ENCODE measurements at places on chromosomes 4 and X.

DNA sequence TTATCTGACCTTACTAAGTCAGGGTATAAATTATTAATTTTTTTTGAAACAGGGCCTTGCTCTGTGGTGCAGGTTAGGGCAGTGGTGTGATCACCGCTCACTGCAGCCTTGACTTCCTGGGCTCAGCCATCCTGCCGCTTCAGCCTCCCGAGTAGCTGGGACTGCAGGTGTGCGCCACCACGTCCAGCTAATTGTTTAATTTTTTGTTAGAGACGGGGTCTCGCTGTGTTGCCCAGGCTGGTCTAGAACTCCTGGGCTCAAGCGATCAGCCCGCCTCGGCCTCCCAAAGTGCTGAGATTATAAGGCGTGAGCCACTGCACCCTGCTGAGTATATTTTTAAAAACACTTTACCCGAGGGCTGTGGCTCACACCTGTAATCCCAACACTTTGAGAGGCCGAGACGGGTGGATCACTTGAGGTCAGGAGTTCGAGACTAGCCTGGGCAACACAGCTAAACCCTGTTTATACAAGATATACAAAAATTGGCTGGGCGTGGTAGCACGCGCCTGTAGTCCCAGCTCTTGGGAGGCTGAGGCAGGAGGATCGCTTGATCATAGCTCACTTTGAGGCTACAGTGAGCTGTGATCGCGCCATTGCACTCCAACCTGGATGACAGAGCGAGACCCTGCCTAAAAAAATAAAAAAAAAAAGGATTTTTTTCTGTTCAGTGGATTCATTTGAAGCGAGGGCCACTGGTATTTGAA is 721 bp upstream of the TBC1D25 start:
- no peak for DNase-seq

DNA sequence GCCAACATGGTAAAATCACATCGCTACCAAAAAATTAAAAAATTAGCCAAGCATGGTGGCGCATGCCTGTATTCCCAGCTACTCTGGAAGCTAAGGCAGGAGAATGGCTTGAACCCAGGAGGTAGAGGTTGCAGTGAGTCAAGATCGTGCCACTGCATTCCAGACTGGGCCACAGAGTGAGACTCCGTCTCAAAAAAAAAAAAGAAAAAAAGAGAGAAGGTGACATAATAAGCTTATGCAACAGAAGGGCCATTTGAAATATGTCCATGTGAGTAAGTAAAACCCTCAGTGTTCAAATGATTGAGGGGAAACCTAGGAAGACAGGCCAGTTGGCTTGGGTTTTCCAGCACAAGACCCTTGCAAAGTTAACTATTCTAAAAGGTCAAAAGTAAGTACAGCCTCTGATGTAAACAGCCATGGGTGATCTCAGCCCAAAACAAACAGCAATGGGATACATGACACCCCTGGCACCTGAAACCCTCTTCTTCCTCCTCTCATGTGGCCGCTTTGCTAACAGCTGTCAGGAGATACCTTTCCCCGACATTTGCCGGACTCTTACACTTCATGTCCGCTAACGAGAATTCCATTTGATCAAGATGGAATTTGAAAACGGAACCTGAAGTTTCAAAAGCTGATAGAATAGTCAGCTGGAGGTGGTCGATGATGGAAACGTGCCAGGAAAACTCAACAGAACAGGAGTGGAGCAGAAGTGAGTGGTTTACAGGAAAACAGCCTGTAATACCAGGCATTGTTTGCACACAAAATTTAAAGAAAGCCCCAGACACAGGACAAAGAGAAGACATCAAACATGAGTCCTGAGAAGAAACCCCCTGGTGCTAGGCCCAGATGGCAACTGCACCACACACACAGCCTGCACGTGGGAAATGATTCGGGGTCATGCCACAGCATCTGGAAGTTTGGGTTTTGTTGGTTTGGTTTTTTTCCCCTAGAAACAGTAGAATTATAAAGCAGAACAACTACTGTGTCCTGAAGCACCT is 93.0 kb upstream of the STS start:
- DNase-seq = no peak

DNA sequence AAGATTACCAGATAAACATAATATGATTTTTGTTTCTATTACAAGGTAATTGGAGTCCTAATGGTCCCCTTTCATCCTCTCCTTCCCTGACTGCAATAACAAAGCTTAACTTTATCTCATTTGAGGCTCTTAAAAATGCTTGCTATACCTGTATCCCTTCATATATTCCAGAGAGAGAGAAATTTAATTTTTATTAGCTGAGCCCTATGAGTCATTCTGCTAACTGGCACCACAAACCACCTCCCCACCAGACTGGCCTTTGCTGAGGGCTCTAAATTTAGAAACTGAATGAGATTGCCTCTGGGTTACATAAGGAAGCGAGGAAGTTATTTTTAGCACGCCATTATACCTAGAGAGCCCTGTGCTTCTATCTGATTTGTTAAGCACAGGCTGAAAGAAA is 27.4 kb downstream of the CBLL2 start:
- peak; percentile 19 for DNase-seq

DNA sequence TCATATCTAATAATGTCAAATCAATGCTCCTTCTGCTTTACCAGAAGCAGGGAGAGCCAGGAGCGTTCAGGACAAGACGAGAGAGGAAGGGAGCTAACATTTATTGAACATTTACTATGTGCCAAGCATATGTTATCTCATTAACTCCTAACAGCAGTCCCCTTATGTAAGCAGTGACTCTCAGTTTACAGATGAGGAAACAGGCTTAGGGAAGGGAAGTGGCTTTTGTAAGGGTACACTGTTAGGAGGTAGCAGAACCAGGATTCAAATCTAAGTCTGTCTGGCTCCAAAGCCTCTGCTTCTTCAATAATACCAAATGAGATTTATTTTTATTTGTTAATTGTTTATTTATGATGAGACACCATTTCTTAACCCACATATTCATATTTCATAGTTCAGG is 2.6 kb upstream of the STARD8 start:
- DNase-seq = no peak

DNA sequence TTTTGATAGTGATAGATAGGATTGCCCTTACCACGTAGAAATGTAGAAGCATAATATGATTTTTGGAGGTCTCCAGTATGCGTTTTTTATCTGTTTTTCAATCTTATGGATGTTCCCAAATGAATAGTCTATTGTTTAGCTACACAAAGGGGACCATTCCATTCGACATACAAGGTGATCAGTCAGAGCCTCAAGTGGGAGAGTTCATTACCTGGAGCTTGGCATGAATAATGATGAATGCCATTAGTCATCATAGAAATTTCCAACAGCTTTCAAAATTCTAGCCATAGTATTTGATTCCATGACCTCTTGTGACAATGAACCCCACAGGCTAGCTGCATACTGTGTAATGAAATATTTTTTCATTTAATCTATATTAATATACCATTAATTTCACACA is 123.6 kb downstream of the PDHA2 start:
- no peak for DNase-seq

DNA sequence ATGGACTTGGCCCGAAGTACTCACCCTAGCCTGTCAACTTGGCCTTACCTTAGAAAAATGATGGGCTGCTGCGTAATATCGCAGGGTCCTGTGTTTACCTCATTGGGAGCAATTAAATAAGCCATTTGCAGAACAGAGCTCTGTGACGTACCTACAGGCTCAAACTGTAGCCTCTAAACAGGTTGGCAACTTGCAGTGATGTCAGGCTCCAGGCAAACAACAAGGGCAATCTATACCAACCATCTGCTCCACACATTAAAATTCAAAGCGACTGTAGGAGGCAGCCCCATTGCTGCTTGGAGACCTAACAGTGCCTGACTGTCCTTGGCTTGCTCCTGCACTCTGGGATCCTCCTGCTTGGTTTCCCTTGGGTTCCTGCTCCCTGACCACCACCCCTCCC is 17.2 kb downstream of the VGLL1 start:
- DNase-seq = no peak

DNA sequence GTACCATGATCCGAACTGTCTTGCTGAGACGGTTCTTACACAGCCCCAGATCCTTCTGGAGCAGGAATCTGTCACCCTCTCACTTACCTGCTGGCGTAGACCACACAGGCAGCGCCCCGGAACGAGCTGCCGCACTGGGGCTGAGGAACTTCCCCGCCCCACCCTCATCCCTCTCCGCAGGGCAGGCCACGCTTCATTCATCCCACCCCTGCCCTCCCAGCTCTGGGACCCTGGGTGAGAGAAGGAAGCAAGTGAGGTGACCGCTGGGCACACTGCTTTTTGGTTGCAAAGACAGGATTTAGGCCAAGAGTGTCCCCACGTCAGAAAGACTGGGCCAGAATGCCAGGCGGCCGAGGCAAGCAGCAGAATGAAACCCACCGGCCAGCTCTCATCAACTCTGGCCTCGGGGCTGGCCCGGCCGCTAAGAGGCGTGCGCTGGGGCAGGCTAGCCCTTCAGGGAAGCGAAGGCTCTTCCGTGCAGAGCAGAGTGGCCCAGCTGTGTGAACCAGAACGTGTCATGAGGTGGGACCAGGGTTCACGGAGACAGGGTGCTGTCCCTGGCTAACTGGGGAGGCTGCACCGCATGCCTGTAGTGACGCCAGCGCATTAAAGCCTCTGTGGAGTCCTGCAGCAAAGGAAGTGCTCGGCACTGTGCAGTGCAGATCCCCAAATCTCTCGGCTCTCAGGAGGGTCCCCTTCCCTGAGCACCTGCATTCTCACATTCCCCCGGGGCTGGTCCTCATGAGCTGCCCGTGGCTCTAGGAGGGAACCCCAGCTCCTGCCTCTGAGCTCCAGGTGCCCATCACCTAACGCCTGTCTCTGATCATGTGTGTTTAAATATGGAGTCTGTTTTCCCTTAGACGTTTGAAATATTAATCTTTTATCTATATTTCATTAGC is 6.4 kb downstream of the LRPAP1 start:
- DNase-seq = no peak

DNA sequence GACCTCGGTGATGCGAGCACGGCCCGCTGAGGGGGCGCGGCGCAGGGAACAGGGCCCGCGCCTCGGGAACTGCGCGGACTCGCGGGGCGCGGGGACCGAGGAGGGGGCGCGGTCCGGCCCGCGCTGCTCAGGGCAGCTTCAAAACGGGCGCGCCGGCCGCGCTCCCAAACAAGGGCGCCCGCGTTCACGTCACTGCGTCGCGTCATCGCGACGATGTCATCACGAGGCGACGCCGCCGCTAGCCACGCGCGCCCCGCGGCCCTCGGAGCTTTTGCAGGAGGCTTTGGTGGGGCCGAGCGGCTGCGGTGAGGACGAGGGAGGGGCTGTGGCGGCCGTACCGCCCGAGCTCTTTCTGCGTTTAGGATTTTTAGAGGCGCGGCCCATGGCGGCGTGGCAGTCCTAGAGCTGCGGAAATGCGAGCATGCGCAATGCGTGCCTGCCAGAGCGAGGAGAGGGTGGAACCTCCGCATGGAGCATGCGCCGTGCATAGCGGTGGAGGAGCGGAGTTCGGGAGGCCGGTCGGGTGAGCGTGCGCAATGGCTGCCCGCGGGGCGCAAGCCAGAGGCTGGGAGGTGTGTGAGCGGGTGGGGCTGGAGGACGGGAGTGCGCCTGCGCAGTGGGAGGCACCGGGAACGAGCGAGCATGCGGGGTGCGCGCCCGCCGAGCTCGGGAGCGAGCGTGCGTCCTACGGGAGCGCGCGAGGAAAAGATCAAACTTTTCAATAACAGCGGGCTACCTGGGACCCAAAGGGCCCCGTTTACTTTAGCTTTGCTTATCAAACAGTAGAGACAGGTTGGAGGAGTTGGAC is at the start of gene PPP2R3B:
TSS of gene PPP2R3B (minus strand) at position 140 of the 808 bp plus-strand sequence. CDS start 216 bp downstream, outside the sequence.
- peak; percentile 79 for DNase-seq

DNA sequence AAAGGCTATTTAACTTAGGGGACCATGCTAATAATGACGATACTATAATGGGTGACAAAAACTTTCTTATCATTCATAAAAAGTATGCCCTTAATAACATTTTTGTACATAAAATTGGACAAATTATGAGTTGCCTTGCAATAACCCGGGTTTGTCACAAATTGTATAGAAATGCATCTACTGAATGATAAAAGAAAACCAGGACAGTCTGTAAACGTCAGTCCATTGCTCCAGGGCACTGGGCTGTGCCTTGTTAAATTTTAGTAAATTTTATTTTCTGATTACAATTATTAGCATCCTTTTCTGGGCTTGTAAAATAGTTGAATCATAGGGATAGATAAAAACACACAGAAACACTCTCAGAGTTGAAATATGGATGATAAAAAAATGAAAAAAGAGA is 778.3 kb downstream of the RAPGEF2 start:
- no peak for DNase-seq

DNA sequence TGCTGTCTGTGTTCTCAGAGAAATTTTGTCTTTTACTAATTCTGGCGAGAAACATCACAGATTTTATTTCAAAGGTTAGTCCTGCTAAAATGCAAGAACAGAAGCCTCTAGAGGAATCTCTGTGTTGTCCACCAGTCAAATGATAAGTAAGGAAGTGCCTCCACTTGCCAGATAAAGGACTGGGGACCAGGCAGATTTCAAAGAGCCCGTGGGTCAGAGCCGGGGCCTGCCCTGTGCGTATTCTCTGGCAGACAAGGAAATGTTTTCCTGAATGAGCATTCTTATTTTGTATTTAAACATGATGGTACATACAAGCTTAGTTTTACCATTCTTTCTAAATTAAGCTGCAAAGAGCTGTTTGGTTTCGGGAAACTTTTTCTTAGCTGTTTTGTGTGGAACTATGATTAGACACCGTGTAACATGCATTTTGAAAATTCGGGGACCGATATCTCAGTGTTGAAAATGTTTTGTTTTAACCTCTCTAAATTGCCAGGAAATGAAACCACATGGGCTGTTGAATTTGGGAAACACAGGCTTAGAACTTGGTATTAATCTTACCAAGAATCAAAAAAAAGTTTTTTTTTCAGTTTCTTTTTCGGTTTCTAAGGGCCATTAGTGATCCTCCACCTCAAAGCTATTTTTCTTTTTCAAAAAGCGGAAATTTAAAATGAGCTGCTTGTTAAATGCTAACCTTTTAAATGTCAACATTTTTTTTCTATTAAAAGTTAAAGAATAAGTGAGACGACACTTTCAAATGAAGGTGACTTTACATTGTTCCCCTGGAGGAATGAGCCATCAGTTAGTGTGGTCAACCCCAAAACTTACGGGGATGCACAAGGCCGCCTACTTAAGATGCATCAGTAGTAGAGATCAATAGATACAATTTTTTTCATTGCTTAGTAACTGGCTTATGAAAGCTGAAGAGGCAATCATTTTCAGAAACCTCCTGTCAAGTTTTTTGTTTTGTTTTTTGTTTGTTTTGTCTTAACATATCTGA is 89.6 kb upstream of the MTM1 start:
- no peak for DNase-seq

DNA sequence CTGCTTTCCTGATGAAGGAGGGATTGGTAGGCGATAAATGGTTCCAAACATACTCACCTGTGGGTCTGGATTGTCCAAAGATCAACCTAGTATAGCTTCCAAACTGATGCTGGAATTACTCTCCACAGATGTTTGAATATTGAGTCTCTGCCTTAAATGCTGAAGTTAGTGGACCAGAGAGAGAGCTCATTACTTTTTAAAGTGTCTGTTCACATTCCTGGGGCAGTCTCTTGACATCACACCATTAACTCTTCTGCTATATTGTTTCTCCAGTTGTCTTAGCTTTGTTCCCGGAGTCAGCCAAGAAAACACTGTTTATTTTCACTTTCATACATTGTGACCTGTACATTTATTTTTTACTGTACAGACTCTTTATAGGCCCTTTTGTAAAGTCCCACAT is 35.4 kb downstream of the ARHGEF38 start:
- DNase-seq = no peak

GRCh38 chr4:155011163-155011780 is 197.2 kb upstream of the NPY2R start:
- DNase-seq = no peak

All from GM04503 (cell line).